ENCODE measurements at places on chromosomes 11 and 22. TPM values are rescaled to one million over a fixed set of nuclear protein-coding genes. Genes with fewer than 3 reads are reported as not detected.

The KIAA0930 gene
- total RNA-seq = 45.3 TPM

The PPP6R3 gene
- total RNA-seq = 124 TPM

The TRIM51 gene
- not detected for total RNA-seq

The SUSD2 gene
- 0.75 TPM for total RNA-seq

The CRYBB2 gene
- total RNA-seq = 0.81 TPM

The MSANTD4 gene
- total RNA-seq = 27.8 TPM

The PIM3 gene
- 19.0 TPM for total RNA-seq

The SCARF2 gene
- total RNA-seq = 14.6 TPM

The C11orf87 gene
- total RNA-seq = 1.4 TPM

The KCTD21 gene
- total RNA-seq = 10.1 TPM
